ENCODE measurements at places on chromosomes 5 and 9.

DNA sequence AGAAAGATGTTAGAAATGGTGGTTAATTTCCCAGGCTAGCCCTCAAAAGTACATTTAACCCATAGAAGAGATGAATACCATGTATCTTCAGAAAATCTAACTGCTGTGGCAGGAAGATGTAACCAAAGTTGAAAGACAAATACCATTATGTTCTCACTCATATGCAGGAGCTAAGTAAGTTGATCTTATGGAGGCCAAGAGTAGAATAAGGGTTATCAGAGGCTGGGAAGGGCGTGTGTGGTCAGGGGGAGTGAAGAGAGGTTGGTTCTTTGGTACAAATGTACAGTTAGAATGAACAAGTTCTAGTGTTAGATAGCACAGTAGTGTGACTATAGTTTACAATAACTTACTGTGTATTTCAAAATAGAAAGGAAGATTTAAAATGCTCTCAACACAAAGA lies 61.7 kb downstream of the CDC14B start:
- no peak for DNase-seq

- no peak for DNase-seq
Measured at GRCh38 chr9:123710299-123710698, 219.6 kb downstream of the DENND1A start.

DNA sequence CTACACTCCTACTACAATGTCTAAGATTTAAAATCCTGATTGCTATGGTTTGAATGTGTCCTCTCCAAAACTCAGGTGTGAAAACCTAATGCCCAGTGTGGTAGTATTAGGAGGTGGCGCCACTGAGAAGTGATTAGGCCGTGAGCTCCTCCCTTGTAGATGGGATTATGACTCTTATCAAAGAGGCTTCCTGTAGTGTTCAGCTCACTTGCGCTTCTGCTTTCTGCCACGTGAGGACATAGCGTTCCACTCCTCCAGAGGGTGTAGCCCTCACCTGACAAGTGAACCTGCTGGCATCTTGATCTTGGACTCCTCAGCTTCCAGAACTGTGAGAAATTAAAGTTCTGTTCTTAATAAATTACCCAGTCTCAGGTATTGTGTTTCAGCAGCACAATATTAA lies 33.0 kb upstream of the WHRN start:
- peak; percentile 14 for DNase-seq

DNA sequence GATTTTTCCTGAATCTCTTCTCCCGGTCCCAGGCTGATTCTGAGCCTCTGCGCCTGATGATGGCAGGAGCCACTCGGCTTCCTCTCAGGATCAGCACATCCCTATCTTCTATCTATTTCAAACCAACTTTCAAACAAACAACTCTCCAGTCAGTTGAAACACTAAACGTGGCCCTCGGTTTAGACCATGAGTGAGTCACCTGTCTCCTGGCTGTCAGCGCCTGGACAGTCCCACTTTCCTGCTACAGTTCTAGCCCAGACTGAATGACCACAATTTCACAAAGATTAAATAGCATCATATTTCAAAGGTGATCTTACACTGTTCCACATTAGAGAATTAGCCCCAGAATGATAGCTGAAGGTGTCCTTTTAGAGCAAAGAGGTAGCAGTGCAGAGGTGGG lies 6.2 kb downstream of the SLC6A19 start:
- DNase-seq, result no peak

DNA sequence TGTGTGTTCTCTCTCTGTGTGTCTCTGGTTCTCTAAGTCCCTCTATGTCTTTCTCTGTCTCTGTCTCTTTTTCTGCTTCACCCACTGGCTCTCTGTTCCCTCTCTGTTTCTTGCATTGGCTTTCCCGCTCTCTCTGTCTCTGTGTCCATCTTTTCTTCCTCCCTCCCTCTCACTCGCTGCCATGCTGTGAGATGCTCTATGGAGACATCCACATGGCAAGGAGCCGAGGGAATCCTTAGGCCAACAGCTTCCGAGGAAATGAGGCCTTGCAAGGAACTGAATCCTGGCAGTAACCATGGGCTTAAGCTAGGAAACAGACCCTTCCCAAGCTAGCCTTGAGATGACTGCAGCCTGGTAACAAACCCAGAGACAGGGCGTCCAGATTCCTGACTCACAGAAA lies 117.3 kb downstream of the BRINP1 start:
- no peak for DNase-seq

- DNase-seq, result no peak
Measured at GRCh38 chr5:146203872-146204192, 427 bp downstream of the RBM27 start.

- no peak for DNase-seq
Measured at GRCh38 chr5:43680286-43680685, 77.3 kb downstream of the NNT start.

DNA sequence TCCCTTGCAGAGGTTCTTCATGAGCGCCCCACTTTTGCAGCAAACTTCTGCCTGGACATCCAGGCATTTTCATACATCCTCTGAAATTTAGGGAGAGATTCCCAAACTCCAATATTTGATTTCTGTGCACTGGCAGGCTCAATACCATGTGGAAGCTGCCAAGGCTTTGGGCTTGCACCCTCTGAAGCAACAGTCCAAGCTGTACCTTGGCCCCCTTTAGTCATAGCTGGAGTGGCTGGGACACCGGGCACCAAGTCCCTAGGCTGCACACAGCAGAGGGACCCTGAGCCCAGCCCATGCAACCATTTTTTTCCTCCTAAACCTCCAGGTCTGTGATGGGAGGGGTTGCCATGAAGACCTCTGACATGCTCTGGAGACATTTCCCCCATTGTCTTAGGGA lies 74.7 kb downstream of the ZFAND5 start:
- DNase-seq, result no peak

- DNase-seq, result no peak
Measured at GRCh38 chr5:41610386-41610785, 100.0 kb upstream of the PLCXD3 start.

DNA sequence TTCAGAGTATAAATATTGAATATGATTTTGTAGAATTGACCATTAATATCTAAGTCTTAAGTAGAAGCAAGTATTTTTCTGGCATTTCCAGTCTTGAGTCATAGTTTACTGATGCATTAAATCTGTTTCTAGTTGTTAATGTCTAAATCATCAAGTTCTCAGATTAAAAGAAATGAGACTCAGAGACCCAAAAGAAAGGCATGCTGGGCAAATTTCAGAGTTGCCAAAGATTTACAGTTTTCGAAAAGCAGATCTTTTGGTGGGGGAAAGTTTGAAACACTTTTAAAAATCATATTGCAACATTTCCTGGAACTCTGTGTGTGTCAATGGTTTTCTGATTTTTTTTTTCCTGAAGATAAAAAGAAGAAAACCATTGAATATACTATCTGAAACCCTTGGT lies 60.9 kb downstream of the ANKRD55 start:
- DNase-seq, result no peak

- no peak for DNase-seq
Measured at GRCh38 chr5:122879076-122879475, 33.7 kb downstream of the SNX24 start.

- DNase-seq, result no peak
Measured at GRCh38 chr5:132825834-132826391, 4.5 kb downstream of the SHROOM1 start.
